ENCODE measurements at places on chromosomes 3 and 15. TPM values are rescaled to one million over a fixed set of nuclear protein-coding genes. Genes with fewer than 3 reads are reported as not detected.

Gene BCL6
- 32.6 TPM for total RNA-seq

Gene CCR8
- total RNA-seq, result not detected

Gene ARPIN
- 13.2 TPM for total RNA-seq

Gene DUOX2
- not detected for total RNA-seq

Gene PLAAT1
- not detected for total RNA-seq

Gene GRK7
- total RNA-seq, result not detected

Gene CLDN16
- under 0.01 TPM for total RNA-seq

Gene SMCO1
- not detected for total RNA-seq

Gene UBAP1L
- total RNA-seq, result 0.99 TPM

Gene RLBP1
- not detected for total RNA-seq

Gene GHSR
- not detected for total RNA-seq

Gene SH3BP5
- total RNA-seq, result 12.9 TPM

Gene KNG1
- not detected for total RNA-seq

Gene CCDC54
- not detected for total RNA-seq

Gene CADPS
- 33.1 TPM for total RNA-seq

Gene UROC1
- total RNA-seq, result not detected

Data from fibroblast of lung (primary cell).